ENCODE measurements at places on chromosomes 7 and 10. TPM values are rescaled to one million over a fixed set of nuclear protein-coding genes. Genes with fewer than 3 reads are reported as not detected.

Gene TEX47
- not detected for total RNA-seq

Gene INSYN2A
- total RNA-seq = not detected

Gene NPTX2
- total RNA-seq = 0.13 TPM

Gene PRPS1L1
- not detected for total RNA-seq

- DNase-seq = peak; percentile 31
These were observed 11.6 kb downstream of the IMPDH1 start for GRCh38 chr7:128398016-128398840.

DNA sequence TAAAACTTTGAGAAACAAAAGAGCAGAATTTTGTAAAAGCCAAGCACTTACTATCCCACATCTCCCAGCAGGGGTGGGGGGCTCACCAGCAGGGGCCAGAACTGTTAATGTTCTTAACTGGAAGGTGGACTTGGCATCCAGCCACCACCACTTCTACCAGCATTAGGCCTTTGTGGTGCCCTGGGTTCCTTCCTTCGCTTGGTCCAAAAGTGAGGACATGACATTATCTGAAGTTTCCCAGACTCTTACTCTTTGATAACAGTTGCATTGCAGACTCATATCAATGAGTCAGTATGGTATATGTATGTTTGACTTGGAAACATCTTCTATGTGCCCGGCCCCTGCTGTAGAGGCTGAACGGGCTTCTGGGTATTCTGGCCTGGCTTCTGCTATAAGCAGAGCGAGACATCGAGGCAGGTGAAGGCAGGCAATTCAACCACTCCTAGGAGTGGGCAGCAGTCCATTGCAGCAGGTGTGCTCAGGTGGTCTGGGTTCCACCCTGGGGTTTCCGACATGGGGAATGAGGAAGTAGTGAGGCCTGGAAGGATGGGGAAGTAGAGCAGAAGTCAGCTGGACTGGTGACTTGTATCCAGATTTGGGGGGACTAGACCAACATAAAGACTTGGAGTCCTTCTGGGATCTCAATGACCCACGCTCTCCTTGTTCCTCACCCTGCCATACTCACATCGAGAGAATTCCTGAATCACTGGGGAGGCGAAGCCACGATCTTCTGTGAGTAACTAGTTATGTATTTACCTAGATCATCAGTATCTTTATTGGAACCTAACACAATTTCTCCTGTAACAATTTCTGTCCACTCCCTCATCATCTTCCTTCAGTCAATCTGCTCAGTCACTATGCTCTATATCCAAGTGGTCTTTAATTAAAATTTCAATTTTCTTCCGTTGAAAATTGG is 4.1 kb downstream of the ZNF777 start:
- DNase-seq = peak; percentile 14

GRCh38 chr10:44898665-44899064 is 12.5 kb upstream of the TMEM72 start:
- DNase-seq = no peak

DNA sequence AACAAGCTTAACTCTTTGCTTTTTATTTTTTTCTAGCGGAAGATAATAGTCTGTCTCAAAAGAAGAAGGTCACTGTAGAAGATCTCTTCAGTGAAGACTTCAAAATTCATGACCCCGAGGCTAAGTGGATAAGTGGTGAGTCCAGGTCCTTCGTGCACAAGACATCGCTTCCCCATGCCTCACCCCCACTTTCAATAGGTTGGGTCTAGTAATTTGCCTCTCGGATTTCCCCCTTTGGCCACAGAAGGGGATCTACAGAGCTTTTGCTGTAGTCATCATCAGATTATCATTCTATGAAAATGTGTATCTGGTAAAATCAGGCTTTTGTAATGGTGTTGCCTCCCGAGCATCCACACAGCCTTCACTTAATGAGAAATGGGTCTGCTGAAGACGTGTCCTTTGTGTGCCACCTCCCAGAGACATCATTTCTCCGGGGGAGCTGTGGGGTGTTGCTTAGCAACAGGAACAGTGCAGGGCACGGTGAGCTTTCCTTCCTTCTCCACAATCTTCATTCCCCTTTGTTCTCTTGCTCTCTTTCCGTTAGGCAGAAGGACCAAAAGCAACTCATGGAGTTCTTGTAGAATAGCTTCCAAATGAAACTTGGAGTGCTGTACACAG is 422.8 kb downstream of the DPP6 start:
- DNase-seq = no peak

GRCh38 chr7:35681231-35682029 is 13.5 kb downstream of the HERPUD2 start:
- DNase-seq = no peak

- DNase-seq = no peak
These were observed 82.9 kb upstream of the NAMPT start for GRCh38 chr7:106367664-106368063.

DNA sequence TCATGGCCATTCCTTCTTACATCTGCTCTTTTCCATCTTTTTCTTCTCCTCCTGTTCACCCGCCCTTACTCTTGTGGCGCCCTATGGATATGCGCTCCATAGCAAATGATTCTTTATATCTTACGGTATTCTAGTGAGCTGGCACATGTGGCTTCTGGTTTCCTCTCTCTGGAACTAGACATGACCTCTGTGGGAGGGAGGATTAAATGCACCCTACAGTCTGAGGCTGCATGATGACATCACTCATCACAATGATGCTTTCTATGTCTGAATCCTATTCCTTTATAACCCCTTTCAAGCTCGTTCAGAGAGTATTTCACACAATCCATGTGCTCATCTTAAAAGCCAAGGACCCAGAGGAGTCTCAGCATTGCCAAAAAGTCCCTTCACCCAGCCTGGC is 153.3 kb downstream of the EGFR start:
- DNase-seq = peak; percentile 37

- no peak for DNase-seq
These were observed 73.3 kb upstream of the FAM171A1 start for GRCh38 chr10:15444105-15445005.

Data from bronchial epithelial cell (primary cell).